Activated CD8-positive, alpha-beta memory T cell treated with anti-CD3 and anti-CD28 coated beads, Interleukin-2, amount 50 U/mL, for 4 hours (primary cell): ENCODE measurements at places on chromosomes 1 and 21.

- DNase-seq, result no peak
Measured at GRCh38 chr1:36948606-36949005, 85.7 kb downstream of the GRIK3 start.

- DNase-seq, result no peak
Measured at GRCh38 chr1:158054721-158055120, 61.3 kb downstream of the KIRREL1 start.

DNA sequence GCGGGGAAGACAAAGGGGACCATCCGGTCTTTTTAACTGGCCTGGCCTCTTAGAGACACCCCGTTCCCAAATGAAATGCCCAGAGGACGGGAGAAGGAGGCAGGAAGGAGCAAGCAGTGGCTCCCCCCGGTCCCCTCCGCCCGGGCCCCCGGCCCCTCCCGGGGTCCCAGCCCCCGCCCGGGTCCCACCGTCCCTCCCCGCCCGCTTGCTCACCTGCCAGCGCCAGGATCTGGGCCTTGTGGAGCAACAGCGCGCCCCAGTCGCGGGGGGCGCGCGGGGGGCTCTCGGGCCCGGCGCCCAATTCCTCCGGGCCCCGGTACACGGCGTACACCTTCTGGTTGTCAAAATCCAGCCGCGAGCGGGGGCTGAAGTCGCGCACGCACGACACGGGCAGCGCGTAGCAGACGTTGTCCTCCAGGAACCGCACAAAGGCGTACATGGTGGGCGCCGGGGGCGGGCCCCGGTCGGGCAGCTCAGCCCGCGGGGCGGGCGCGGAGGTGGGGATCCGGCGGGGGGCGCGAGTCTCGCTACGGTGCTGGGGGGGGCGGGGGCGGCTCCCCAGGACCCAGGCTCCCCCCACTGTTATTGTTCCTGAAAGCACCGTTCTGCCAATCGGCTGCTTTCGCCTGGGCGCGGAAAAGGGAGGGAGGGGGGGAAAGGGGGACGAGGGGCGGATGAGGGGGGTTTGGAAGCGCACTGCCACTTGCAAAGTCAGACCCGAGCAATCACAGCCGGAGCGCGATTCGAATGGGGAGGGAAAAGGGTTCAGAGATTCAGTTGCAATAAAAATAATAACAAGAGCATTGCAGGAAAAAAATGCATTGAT lies at the start of gene BEND5:
BEND5 (minus strand) TSS at position 499 of the 826 bp plus-strand sequence; CDS start at position 439, 60 bp downstream.
- DNase-seq, result peak; percentile 70

DNA sequence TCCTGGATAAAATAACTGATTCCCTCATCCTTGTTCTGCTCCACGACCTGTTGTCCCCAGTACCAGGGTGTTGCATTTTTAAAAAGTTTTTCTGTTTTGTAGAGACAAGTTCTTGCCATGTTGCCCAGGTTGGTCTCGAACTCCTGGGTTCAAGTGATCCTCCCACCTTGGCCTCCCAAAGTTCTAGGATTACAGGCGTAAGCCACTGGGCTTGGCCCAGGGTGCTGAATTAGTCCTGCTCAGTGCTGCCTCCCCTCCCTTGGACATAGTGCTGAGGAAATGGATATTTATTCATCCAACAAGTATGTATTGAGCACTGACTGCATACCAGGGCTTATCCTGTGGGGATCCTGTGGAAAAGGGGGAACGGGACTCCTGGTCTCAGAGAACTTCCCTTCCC lies 126.4 kb downstream of the PTPRU start:
- DNase-seq, result no peak

- no peak for DNase-seq
Measured at GRCh38 chr1:73909043-73909562, 288.9 kb downstream of the LRRIQ3 start.

DNA sequence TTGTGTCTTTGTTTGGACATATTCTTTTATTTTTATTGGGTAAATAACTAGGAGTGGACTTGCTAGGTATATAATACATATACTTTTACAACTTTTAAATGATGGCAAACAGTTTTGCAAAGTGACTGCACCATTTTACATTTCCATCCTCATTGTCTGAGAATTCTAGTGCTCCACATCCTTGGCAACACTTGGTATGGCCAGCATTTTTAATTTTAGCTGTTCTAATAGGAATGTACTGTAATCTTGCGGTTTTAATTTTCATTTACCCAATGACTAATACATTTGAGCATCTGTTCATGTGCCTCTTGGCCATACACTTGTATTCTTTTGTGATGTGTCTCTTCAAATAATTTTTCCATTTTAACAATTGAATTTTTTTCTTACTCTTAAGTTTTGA lies 37.0 kb upstream of the ATP6V1G3 start:
- DNase-seq, result no peak

GRCh38 chr21:41877901-41878830 lies 978 bp downstream of the PRDM15 start:
- DNase-seq, result peak; percentile 49

DNA sequence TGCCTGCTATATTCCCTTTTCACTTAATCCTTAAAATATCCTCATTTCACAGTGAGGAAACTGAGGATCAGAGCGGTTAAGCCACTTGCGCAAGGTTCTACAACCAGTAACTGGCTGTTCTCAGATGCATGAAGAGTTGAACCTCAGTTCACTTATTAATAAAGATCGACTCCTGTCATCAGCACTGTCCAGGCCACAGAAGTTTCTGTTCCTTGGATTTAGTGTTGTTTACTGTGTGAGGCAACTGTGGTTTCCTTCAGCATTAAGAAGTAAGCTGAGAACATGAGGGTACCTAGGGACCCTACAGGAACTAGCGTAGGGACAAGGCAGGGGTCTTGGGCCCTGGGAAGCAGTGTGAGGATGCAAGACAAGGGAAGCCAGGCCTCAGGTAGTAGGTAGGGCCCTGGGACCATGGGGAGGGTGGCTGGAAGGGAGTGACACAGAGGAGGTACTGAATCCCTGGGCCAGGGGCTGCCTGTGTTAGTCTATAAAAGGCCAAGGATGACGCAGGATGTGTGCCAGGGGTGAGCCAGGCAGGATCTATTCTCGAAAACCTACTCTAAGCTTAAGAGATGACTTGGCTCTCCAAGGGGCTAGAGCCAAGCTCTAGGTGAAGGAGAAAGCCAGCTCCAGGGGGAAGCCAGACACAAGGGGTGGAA lies 181.2 kb upstream of the CSF3R start:
- DNase-seq, result no peak

DNA sequence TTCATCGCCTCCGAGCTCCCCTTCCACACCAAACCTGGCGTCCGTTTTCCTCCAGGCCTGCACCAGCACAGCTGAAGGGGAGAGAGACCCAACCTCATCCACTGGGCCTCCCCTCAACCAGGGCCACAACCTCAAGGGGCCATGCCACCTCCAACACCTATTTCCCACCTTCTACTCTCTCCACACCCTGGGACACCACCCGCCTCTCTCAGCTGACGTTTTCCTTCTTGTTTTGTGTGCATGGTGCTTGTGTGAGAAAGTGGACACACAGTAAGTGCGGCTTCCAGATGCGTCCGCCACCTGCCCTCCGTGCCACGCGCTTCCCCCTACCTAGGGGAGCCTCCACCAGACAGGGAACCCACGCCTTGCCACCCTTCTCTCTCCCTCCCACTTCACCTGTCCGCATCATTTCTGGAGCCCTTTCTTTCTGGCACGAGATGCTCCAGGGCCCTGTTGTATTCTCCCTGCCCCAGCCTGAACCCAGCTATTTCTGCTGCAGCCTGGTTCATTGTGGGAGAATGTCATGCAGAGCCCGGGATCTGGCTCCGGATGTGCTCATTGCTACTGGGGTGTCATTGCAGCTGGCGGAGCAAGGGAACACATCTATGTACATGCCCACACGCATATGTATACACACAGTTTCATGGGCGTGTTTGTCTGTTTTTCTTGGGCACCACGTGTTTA lies 1.3 kb upstream of the GNB1 start:
- no peak for DNase-seq

DNA sequence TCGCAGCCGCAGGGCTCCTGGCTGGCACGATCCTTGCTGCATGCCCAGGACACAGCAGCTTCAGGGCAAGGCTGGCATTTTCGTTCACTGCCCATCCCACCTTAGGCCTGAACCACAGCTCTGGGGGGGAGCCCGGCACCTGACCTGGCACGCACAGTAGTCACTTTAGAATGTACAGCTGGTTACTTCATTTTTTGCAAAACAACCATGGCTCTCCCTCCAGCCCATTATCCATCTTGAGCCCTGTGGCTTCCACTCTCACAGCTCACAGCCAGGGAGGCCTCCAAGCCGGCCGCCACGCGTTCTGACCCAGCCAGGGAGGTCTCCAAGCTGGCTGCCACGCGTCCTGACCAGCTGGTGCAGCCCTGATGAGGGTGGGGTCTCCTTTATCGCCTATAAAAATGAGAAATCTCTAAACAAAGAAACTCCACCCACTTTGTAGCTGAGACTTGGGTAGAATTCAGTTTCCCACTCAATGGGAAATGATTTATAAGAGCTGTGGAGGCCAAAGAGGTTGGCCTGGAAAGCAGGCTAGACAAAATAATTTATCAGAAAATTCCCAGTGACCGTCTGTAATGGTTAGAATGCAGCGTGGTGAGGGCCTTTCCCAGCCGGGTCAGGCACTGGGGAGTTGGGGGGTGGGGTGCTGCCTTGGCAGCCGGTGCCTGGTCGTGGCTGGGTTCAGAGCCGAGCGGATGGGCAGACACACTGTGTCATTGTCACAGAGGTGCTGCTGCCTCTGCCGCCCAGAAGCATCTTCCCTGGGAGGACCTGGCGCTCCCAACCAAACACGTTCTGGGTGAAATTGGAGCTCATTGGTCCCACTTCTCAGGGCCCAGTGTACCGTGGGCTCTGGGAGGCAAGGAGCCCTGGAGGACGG lies 54.6 kb upstream of the ACTRT2 start:
- DNase-seq, result peak; percentile 11

GRCh38 chr1:186967656-186968394 lies 139.1 kb downstream of the PLA2G4A start:
- DNase-seq, result no peak

DNA sequence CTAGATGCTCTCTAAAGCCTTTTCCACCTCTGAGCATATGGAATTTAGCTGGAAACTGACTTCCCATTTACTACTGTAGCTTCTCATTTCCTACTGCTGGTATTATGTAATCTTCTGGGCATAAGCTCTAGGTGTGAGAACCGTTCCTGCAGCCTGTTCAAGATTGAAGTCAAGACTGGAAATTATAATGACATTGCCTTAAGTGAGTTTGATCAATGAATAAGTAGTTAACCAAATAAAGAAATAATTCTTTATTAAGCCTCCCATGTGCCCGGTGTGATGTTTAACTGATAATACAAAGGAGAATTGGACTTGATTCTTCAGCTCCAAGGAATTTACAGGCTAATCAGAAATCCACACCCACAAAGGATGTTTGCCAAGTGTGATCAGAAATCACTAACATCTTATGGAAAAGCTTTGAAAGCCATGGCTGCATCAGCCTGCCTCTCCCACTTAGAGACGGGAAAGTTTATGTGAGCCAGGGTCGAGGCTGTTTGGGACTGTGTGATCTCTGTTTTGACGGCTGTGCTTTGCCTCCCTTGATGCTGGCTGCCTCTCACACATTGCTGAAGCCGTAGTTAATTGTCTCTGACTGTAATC lies 36.4 kb upstream of the PRELP start:
- DNase-seq, result no peak

GRCh38 chr1:184860985-184861754 lies 106.5 kb upstream of the EDEM3 start:
- DNase-seq, result no peak

- DNase-seq, result no peak
Measured at GRCh38 chr1:192252776-192253175, 64.0 kb upstream of the RGS21 start.

DNA sequence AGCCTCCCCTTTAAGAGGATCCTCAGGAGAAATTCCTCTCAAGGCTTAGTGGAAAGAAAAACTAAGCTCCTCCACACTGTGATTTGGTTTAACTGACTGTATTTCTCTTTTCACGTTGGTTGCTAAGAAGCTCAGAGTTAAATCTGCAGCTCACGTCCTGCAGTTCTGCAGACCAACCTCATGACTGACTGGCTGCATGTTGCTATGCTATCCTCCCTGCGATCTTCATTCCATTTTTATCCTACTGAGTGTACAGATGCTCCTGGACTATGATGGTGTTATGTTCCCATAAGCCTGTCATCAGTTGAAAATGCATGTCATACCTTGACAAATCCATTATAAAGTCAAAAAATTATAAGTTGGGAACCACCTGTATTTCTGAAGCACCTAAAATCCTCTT lies 34.6 kb downstream of the FAM163A start:
- no peak for DNase-seq

GRCh38 chr1:59155351-59155750 lies 141.5 kb upstream of the FGGY start:
- DNase-seq, result no peak

DNA sequence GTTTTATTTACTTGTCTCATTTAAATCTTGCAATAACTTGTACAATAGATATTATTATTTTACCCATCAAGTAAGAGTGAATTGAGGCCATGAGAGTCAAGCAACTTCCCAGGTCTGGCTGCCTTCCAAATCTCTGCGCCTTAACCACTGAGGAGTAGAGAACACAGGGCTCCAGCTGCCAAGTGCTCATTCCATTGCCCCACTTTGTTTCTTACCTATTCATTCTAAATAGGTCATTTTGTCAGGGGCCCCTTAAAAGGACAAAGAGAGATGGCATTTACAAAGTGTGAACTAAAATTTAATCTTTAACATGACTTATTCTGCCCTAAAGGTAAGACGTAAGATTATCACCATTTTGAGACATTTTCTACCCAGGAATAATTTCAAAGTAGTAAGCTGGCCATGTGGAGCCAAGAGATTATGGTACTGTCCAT lies 3.5 kb downstream of the PPP1R15B start:
- peak; percentile 25 for DNase-seq

GRCh38 chr1:196418772-196419171 lies 189.5 kb downstream of the KCNT2 start:
- DNase-seq, result no peak

DNA sequence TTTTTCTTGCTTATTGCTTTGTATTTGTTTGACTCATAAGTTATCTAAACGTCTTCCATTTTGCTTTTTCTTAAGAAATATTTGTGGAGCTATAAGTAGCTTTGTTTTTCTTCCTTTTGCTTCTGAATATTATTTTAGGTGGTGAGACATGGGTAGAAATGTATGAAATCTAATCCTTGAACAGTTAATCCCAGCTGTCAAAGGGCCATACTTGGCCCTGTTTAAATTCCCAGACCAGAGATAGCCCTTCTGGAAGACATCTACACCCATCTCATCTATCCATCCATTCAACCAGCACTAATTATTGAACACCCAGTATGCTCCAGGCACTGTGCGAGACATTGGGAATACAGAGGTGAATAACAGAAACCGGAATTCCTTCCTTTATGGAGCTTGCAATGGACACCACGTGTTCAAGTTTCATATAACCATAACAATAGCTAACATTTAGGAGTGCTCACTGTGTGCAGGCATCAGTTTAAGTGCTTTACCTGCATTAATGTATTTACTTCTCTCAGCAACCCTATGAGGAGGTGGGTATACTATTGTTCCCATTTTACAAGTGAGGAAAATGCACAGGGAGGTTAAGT lies 8.7 kb downstream of the TACSTD2 start:
- DNase-seq, result no peak

- DNase-seq, result peak; percentile 23
Measured at GRCh38 chr1:93614986-93615581, 66.6 kb downstream of the BCAR3 start.

- DNase-seq, result no peak
Measured at GRCh38 chr1:29475326-29475725, 239.0 kb downstream of the PTPRU start.
